ENCODE measurements at places on chromosomes 3 and 15.

- DNase-seq: no peak
Observed at GRCh38 chr3:113070681-113071113, 79.9 kb downstream of the GTPBP8 start.

- peak; percentile 51 for DNase-seq
Observed at GRCh38 chr3:101849714-101850245, 466 bp downstream of the NFKBIZ start.

GRCh38 chr3:49727154-49727923 is 3.6 kb upstream of the GMPPB start:
- DNase-seq: no peak

DNA sequence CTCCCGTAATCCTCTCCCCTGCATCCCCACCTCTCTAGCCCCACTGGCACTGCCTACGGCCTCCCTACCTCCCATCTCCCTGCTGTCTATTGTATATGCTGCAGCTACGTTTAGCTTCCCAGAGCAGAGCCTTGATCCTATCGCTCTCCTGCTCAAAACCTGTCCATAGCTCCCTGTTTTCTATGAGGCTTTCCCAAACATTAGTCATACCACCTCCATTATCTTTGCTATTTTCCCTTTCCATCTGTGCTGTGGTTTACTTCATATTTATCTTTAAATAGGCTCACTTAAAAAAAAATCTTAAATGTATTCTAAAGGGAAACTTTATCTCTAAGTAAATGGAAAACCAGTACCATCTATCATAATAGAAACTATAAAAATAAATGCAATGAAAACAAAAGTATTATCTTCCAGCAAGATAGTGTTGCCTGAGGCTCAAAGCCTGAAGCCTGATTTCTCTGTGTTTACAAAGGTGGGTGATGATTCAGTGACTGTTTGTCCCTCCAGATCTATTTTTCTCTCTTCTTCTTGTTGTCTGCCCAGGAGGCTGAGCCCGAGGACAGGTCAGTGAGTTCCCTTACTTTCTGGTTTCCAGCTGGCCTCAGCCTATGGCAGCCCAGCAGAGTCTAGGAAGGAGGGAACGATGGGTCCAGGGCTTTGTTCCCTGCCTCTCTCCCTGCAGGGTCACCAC is 397.1 kb upstream of the CFAP20DC start:
- peak; percentile 9 for DNase-seq

- no peak for DNase-seq
Observed at GRCh38 chr3:142574665-142575064, 3.9 kb downstream of the ATR start.

GRCh38 chr15:52093539-52094510 is 18.8 kb downstream of the BCL2L10 start:
- DNase-seq: no peak

- DNase-seq: no peak
Observed at GRCh38 chr3:12948371-12948770, 107.0 kb upstream of the RPL32 start.

DNA sequence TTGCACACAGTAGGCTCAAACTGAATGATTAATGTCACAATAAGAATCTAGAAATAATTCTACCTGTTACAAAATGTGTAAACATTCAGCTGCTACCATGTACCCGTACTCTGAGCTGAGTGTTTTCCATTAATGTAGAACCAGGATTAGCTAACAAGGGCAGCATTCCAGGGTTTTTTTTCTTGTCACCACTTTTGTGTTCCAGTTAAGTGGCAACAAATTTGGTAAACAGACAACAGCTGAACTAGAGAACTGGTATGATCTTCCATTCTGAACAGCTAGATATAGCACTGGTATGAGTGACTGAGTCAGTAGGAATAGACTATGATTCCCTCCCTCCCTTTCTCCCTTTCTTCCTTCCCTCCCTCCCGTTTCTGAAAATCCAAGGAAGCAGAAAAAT is 229.4 kb downstream of the CD47 start:
- DNase-seq: no peak

GRCh38 chr3:144424606-144425005 is 453.0 kb downstream of the DIPK2A start:
- DNase-seq: no peak

- DNase-seq: peak; percentile 6
Observed at GRCh38 chr3:7518026-7518425, 657.1 kb downstream of the GRM7 start.

- DNase-seq: no peak
Observed at GRCh38 chr3:32758375-32758753, 59.4 kb upstream of the TRIM71 start.

GRCh38 chr3:59480486-59480995 is 430.7 kb upstream of the CFAP20DC start:
- DNase-seq: no peak

DNA sequence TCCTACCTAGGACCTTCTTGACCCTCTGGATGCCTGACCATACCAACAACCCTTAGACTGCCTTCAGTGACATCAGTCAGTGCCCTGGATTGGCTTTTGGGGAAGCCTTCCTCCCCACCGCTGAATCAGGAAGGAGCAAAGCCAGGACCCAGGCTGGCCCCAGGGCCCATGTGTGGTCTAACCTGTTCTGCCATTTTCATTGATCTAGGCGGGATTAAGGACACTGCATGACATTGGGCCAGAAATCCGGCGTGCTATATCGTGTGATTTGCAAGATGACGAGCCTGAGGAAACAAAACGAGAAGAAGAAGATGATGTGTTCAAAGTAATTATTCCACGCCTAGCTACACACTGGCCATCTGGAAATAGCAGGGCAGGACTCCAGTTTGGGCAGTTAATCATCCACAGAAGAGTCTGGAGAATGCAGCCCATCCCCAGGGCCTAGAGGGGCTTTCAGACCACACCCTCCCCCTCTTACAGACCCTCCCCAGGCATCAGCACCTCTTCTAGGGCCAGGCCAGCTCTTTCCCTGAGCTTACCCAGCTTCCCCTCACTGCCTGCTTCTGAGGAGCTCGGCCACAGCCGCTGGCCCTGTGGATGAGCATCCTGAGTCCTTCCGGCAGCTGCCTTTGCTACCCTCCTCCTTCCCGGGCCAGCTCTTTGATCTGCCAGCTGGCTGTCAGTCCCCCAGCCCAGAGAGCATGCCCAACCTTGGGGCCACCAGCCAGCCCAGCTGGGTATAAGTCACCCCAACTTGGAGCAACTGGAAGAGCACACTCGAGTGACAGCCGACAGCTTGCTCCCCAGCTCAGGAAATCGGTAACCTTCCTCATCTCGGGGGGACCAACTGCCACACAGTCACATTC is 45.9 kb downstream of the CHDH start:
- no peak for DNase-seq

DNA sequence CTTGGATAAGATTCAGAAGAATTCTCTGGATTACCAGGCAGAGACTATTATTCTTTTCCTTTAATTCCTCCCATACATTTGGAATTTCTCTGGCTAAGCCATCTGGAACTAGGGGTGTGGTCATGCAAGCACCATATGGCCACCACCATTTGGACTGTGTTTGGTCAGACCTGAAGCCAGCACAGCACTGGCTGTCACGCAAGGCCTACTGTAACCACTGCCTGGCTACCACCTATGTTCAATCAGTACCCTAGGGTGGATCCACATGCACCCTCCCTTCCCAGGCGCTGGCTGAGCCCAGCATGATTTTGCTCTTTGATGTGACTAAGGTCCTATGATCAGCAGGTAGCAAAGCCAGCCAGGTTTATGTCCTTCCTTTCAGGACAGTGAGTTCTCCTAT is 287.8 kb upstream of the GOLIM4 start:
- DNase-seq: no peak

GRCh38 chr15:40058476-40059140 is 19.6 kb upstream of the SRP14 start:
- DNase-seq: no peak

DNA sequence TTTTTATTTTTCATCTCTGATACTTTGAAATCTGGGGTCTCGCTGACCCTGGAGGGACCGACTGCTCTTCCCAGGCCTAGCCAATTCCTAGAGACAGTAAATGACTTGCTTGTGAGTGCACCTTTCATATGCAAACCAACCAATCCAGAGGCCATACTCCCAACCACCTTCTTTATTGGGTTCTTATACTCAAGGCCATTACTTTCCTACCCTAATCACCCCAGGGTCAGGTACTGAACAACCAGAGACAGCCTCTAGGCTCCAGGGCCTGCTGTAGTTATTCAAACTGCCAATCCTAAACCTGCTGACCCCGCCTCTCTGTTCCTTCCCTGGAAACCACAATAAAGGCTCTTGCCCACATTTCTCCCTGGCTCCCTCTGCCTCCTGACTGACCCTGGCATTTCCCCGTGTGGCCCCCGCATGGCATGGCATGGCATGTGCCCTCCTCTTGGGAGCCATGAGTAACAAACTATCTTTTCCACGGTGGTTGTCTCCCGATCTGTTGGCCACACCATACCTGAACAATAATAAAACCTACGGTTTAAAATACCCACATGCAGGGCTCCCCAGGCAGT is 42.9 kb downstream of the ADCY5 start:
- no peak for DNase-seq

GRCh38 chr3:38110314-38111050 is 26.4 kb downstream of the ACAA1 start:
- no peak for DNase-seq

DNA sequence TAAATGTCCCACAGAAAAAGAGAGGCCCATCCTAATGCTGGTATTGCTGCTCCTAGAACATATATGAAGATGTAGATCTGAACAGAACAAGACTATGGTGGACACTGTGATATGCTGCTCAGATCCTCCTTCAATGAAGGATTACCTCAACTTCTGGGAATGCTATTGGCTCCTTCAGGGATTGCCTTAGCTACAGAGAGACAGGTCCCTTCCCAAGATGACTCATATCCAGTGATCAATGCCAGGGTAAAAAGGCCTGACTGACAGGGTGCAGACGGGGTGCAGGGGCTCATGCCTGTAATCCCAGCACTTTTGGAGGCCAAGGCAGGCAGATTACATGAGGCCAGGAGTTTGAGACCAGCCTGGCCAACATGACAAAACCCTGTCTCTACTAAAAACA is 20.5 kb upstream of the STAG1 start:
- no peak for DNase-seq

DNA sequence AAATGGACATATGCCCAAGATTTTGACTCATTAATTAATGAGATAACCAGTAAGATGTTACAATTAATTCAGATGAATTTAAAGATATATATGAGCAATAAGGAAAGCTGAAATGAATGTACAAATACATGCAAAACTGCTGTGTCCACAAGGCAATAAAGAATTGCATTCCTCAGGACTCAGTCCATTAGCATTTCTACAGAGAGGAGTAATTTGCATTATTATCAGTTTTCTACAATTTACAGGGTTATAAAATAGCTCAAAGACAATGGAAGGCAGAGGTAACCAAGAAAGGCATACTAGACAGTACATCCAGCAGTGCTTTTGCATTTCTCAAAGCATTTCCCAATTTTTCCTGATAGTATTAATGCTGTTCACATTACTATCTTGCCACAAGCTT is 377.1 kb upstream of the GOLIM4 start:
- no peak for DNase-seq

GRCh38 chr3:5428607-5429516 is 241.4 kb downstream of the EDEM1 start:
- DNase-seq: no peak

DNA sequence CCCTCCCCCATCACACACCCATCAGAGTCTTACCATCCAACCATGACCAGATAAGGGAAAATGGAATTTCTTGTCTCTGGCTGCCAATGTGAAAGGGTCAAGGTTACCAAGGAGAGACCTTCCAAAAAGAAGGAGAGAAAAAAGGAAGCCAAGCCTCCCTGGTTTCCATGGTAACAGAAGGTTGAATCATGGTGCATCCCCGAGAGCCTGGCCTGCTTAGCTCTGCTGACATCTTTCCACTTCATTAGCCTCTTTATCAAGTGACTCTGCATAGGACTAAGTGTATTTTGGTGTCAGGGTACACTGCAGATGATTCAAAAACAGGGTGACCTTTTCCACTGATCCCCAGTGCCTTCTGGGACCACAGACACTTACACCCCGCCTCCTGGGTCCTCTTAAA is 225.7 kb upstream of the PPP2R3A start:
- DNase-seq: no peak

- no peak for DNase-seq
Observed at GRCh38 chr3:113243846-113244245, 32.5 kb downstream of the BOC start.

- no peak for DNase-seq
Observed at GRCh38 chr15:99631255-99631654, 65.5 kb downstream of the MEF2A start.

GRCh38 chr15:56351957-56352506 is 13.2 kb upstream of the TEX9 start:
- DNase-seq: no peak

DNA sequence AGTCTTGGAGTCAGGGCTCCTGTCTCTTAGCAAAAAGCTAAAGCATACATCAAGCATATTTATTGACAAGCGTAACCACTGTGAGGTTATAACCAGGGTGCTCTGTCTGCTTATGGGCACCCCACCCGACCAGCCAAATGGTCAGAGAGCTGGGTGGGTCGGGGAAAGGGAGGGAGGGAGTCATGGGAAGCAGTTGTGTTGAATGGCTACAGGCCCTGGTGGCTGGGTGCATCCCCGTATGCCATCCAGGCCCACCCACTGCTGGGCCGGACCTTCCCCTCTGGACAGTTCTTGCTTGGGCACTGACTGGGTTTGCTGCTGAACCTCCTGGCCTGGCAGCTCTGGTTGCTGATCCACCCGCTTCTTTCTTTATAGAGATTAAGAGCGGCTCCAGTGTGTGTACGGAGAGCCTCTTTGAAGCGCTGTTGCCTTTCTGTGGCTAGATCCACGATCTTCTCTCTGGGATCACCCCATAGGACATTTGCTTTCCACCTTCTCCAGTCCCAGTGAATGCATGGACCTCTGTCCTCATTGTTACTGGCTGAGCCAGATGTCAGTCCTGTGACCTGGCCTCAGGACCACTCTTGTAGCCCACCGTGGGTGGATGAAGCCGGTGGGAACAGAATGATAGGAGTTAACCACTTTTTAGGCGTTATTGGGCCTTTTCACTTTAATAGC is 59.6 kb downstream of the SMAD3 start:
- no peak for DNase-seq

- DNase-seq: no peak
Observed at GRCh38 chr3:45582430-45582829, 12.1 kb upstream of the LIMD1 start.

DNA sequence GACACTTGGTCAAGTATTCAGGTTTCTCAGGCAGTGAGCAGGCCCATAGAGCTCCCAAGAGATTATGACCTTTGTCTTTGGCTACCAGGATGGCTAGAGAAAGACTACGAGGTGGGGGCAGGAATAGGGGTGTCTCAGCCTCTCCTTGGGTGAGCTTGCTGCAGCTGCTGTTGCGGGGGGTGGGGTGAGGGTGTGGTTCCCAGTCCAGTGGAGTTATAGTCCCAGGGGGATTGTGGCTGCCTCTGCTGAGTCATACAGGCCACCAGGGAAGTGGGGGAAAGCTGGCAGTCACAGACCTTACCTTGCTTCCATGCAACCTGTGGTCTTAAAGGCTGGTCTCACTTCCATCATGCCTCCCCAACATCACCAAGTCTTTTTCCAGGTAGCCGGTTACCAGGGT is 31.7 kb downstream of the ATP2C1 start:
- DNase-seq: no peak

DNA sequence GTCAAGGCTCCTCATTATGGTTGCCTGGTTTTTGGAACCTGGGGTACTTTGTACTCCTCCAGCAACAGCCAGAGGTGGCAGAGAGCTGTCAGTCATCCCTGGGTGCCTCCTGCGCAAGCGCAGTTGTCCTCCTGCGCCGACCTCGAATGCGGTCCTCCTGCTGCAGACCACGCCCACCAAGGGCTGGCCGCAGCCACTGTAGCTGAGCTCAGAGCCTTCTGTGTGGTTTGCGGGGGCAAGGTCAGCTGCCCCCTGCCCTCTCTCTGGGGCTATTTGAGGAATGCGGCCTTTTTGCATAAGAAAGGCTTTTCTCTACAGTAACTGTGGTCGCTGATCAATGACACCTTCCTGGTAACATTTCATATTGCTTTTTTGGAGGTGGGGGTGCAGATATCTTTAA is 131.3 kb upstream of the SNRPN start:
- no peak for DNase-seq
